Fibroblast of villous mesenchyme (primary cell): ENCODE measurements at places on chromosomes 2 and 18. TPM values are rescaled to one million over a fixed set of nuclear protein-coding genes. Genes with fewer than 3 reads are reported as not detected.
A peak's percentile ranks its signal among the peaks of the same experiment; 100 is the strongest.

DNA sequence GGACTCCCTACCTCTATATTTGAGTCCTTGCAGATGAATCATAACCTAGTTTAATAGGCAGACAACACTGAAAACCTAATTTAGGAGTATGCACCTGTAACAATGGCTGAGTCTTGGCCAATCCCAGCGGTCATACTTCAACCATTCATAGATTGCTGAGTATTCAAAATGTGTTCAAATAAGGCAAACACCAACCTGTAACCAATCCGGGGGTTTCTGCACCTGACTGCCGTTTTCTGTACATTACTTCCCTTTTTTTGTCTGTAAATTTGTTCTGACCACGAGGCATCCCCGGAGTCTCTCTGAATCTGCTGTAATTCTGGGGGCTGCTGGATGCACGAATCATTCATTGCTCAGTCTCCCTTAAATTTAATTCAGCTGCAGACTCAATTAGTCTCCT is 338.6 kb downstream of the STK39 start:
- no peak for DNase-seq

GRCh38 chr18:50473881-50474280 is 86.0 kb upstream of the MAPK4 start:
- DNase-seq: no peak

The UBE2F gene
- 49.3 and 81.6 TPM in 2 replicates for total RNA-seq

DNA sequence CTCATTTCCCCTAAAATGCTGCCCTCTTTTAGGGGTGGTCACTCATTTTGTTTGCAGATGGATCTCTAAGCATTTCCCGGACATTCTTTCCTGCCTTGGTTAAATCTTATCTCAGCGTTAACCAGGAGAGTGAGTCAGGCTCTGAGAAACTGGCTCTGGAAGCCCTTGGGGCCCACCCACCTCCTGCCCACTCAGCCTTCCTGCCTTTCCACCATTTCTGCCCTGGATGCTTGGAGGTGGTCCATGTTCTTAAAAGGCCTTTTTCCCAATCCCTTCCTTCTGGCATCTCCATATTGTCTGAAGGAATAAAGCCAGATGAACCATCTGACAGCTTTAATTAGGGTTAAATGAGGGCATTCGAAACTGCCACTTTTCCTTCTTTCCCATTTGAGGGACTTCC is 9.5 kb downstream of the HK2 start:
- peak; percentile 91 for DNase-seq

The ABCG5 gene
- not detected in 2 replicates for total RNA-seq

- DNase-seq: peak; percentile 17
Observed at GRCh38 chr2:97844311-97844859, 131.0 kb downstream of the ZAP70 start.

GRCh38 chr2:241161646-241162281 is 11.5 kb downstream of the PPP1R7 start:
- peak; percentile 86 for DNase-seq

GRCh38 chr2:146927080-146927711 is 917.6 kb upstream of the ACVR2A start:
- DNase-seq: peak; percentile 82

DNA sequence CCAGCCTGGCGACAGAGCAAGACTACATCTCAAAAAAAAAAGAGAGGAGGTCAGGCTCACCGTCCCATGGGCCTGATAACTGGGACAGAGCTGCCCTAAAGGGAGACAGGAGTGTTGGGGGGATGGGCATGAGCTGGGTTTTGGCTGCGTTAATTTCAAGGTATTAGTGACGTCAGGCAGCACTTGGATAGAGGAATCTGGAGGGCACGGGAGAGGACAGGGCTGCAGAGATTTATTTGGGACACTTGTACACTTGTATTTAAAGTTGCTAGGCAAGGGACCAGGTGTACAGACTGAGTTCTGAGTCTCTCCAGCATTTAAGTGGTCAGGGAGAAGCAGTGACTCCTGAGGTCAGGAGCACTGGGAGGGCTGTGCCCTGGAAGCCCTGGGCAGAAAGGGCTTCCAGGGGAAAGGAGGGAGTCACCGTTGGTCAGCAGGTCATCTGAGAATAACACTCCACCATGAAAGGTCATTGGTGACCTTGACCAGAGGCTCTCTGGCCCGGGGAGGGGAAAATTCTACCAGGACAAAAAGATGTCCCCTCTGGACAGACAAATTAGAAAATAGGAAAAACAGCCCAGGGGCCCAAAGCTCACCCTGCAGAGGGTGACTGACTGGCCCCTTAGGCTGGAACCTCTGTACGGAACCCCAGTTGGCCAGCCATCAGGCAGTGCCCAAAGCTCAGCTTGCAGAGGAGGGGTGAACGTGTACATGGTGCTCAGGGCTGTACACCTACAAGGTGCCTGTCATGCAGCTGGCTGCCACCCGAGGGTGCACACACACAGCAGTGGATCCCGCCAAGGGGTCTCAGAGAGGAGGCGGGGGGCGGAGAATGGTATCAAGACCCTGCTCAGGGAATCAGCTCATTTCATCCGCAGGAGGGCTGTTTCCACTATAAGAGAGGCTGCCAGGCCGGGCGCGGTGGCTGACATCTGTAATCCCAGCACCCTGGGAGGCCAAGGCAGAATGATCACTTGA is 23.0 kb upstream of the CNNM3 start:
- DNase-seq: no peak

- no peak for DNase-seq
Observed at GRCh38 chr2:28898048-28898447, 3.6 kb downstream of the WDR43 start.

The EGR4 gene
- not detected in 2 replicates for total RNA-seq

GRCh38 chr2:207055257-207055656 is 110.5 kb downstream of the KLF7 start:
- no peak for DNase-seq

DNA sequence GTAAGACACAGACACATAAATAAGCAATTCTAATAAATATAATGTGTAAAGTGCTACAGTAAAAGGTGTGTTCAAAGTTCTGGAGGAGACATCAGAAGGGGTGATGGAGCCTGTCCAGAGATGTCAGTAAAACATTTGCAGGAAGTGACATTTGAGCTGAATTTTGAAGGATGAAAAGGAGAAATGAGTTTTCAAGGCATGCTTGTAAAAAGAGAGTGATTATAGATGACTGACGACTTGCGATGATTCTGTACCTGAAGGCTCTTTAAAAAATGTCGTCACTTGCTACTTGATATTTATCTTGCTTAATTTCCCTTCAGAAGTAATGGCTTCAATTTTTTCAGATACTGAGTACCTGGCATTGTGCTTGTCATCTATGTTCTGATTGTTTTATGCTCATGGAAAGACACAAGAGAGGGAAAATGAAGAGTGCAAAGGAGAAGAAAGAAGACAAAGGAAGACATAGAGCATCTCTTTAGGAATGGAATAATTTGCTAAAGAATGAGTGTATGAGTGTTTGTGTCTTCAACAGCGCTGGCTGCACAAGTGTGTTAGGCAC is 73.9 kb downstream of the PLA2R1 start:
- no peak for DNase-seq

- DNase-seq: no peak
Observed at GRCh38 chr2:106827158-106827557, 58.8 kb downstream of the ST6GAL2 start.

The CCNYL1 gene
- 7.7 and 10.4 TPM in 2 replicates for total RNA-seq

The TNFRSF11A gene
- total RNA-seq: under 0.01 TPM in 1 of 2 replicates, not detected in the other

DNA sequence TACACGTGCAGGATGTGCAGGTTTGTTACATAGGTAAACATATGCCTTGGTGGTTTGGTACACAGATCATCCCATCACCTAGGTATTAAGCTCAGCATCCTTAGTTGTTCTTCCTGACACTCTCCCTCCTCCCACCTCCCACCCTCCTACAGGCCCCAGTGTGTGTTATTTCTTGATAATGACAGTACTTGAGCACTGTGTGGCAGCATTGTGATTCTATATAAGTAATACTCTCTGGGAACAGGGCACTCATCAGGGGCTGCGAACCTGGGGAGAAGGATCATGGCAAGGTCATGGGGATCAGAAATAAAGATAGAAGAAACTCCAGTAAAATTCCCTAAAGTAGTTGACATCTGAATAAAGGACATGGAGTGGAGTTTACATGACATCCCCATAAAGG is 1256.2 kb upstream of the CRIM1 start:
- no peak for DNase-seq

The SPP2 gene
- not detected in 2 replicates for total RNA-seq

DNA sequence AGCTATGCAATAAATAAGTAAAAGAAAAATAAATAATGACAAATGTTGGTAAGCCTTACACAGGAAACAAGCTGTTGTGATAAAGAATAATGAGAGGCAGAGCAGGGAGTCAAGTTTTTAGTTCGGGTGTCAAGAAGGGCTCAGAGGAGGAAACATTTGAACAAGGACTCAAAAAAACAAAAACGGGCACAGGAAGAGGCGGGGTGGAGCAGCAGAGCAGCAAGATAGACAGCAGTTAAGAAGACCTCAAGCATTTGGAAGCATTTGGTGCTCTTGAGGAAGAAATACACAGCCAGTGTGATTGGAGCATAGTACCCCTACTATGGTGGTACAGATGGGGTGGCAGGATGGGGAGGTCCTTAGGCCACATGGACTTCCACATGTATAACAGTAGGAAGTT is 2.8 kb downstream of the TMEM169 start:
- no peak for DNase-seq

The FBXO36 gene
- total RNA-seq: 3.5 and 3.9 TPM in 2 replicates

DNA sequence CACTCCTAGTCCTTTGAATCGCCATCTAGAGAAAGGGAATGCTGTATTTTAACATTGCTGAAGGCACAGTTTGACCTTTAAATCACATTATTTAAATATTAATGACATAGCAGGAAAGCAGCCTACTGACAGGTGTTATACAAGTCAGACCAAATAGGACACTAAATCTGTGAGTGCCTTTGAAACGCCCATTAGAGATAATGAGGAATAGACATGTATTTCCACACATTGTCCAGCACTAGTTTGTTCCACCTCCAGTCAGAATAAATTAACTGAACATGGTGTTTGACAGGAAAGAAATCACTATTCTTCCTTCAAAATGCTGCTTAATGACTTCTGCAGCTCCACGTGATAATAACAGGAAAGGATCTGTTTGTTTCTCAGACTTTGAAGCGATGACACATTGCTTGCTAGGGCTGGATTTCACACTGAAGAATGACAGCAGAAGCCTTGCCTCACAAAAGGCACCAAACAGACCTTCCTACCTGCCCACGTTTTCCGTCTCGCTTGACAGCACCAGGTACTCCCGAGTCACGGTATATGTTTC is 90.5 kb upstream of the DDX18 start:
- DNase-seq: no peak

GRCh38 chr2:231207734-231208133 is 9.3 kb downstream of the ARMC9 start:
- DNase-seq: no peak

The ANKRD44 gene
- total RNA-seq: 3.9 and 7.7 TPM in 2 replicates
